ENCODE measurements at places on chromosomes 11 and 22.

DNA sequence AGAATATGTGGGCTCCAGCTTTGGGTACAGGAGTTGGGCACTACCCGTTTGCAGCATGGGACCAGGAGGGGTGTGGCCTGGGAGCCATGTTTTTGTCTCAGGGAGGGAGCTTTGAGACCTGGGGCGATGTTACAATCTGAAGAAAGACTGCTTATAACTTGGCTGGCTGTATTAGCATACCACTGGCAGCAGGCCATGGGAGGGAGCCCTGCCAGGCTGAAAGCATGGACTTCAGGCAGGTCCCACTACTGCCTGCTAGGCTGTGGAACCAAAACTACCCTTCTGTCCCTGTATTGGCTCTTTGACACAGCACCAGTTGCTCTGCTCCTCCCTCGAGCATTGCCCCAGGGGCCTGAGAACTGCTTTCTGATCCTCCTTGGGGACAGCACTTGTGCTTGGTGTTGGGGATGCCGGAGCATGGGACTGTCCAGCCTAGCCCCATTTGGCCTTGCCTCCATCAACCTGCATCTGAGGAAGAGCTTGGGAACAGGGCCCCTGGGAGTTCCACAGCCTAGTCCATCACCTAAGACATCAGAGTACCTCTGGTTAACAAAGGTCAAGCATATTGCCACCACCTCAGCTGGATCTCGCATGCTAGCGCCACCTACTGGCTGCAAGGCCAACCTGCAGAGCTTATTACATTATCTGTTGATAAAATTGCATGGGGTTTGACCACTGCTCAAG lies 217.4 kb downstream of the SBF2 start:
- DNase-seq = peak; percentile 30

GRCh38 chr11:66479394-66480116 lies 679 bp upstream of the DPP3 start:
- peak; percentile 24 for DNase-seq

DNA sequence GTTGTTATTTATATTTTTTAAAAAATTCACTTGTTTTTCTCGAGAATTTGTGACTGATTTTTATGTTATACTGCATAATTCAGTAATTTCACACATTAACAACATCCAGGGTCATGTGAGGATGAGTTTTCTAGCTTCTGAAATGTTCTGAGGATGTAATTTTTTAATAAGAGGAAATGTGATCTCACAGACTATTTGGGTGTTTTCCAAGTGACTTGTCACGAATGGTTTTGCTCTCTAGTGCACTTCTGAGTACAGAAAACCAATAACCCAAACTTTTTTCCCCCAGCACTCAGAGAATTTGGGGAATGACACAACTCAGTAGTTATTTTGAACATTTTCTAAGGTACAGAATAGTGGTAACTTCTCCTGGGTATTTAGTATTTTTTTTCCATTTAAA lies 821.1 kb upstream of the ARHGAP42 start:
- no peak for DNase-seq

GRCh38 chr11:113906516-113906915 lies 1.9 kb downstream of the HTR3B start:
- DNase-seq = no peak

GRCh38 chr11:19768815-19769214 lies 56.2 kb downstream of the NAV2 start:
- no peak for DNase-seq

DNA sequence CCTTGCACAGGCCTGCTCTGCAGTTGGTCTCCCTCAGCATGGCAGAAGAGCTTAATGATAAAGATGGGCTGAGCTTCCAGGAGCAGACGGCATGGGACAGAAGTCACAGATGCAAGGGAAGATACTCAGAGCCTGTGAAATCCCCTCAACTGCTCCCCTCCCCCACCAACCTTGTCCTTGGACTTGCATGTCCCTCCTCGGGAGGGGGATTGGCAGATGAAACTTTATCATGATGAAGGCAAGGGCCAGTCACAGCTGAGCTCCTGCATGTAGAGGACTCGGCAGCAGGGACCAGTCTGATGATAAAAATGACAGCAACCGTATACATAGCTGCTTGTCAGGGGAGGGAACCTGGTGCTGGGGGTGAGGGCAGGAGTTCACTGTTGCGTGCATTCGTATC lies 6.8 kb upstream of the SLC22A8 start:
- DNase-seq = no peak

- DNase-seq = no peak
Observed at GRCh38 chr11:9847636-9848035, 183.8 kb downstream of the SWAP70 start.

- peak; percentile 98 for DNase-seq
Observed at GRCh38 chr11:61650781-61651571, 29.2 kb upstream of the DAGLA start.

Data from SJCRH30 (cell line).